ENCODE measurements at places on chromosomes 13 and 19.

DNA sequence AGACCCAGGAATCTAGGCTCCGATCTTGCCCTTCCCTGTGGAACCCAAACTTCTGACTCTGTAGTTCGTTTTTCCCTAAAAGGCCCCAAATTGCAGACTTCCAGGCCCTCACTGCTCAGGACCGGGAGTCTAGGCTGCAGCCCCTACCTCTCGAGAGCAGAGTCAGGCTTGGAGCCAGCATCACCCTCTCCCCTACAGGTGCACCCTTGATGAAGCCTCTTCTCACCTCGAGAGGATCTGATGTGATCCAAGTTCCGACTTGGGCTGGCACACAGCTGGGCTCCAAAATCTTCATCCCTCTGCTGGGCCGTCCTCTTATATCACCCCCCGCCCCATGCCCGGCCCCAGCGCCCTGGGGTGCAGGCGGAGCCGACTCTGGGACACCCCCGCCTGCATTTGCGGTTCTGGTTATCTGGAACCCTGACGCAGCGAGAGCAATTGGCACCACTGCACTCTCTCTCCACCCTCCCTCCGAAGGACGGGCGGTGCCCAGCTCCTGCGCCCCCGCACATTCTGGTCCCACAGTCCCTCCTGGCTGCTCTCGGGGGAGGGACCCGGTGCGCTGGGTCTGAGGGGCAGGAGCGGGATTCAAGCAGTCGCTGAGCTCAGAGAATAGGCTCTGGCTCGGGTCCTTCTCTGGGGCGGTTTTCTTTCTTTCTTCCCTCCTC is at the start of gene KLK7:
KLK7 (minus strand) TSS at position 293 of the 668 bp plus-strand sequence. CDS start 1,518 bp downstream, outside the sequence.
- no peak for DNase-seq

DNA sequence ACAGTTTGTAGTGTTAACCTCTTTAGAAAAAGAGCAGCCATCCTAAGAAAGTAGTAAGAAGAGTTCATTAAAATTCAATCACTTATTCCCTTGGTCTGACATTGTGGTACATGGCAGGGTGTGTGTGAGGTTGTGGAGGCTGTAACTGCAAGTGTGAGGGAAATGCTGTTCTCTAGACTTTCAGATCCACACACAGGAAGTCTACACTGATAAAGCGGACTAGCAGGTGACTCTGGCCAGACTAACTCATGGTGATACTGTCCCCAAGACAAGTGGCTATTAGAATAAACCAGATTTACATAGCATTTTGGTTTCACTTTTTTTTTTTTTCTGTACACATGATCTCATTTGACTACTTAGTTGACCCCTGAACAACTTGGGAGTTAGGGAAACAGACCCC is 10.0 kb downstream of the MTIF3 start:
- no peak for DNase-seq

DNA sequence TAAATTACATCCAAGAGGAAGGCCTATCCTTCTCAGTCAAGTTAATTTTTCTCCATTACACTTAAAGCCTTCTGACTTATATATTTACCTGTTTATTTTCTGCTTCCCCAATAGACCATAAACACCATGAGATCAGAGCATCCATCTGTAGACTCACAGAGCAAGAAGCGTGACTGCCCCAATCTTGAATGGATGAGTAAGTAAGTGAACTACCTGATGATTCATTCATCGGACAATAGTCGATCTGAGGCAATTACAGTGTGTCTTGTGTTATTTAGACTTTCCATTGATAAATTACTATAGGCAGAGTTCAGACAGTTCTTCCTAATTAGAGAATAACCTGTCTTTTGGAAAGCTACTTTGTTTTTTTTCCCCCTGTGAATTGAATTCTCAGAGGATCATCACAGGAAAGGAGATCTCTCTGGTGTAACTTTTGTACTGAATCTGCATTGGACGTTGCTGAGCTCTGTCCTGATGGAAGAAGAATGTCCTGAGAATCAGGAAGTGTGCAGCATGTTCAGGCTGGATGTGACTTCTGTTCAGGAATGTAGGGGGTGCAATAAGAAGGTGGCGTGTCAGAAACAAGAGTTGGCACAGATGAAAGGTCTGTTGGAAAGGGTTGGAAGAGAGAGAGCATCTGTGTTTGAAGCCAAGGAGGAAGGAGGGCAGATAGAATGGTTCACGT is 367.0 kb downstream of the NALCN start:
- DNase-seq, result no peak

DNA sequence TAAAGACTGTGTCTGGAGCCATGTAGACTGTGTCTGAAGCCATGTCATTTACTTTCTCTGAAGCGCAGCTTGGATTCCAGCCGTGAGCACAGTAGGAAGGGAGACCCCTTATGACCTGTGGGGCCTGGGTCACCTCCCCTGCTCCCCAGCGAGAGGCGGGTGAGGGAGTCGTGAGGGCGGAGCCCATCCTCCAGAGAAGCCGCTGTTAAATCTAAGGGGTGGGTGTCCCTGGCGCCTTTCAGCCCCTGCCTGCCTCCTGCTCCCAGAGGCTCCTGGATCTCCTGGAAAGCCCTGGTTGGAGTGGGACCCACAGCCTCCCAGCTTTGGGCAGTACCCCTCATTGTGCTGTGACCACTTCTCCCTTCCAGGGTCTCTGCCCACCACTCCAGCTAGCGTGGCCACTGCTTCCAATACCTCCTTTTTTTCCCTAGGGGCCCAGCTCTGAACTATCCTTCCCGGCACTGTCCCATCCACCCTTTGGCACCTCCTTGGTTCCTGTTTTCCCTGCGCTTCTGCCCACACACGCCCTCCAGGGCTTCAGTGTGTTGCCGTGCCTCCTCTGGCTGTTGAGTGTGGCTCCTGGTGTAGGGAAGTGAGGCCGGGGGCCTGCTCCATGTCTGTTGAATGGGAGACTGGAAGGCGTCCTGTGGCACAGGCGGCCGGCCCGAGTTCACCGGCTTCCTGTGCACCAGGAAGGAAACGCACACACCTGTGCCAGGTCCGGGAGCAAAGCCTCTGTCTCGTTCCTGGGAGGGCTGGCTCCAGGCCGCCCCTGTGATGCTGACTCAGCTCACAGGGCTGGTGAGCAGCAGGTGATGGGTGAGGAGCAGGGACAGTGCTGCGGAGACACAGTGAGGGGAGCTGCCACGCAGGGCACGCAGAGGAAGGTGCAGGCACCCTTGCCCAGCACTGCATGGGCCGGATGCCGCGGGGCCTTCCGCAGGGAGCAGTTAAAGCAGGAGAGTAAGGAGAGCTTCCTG is 29.4 kb downstream of the ATP4B start:
- DNase-seq, result no peak

DNA sequence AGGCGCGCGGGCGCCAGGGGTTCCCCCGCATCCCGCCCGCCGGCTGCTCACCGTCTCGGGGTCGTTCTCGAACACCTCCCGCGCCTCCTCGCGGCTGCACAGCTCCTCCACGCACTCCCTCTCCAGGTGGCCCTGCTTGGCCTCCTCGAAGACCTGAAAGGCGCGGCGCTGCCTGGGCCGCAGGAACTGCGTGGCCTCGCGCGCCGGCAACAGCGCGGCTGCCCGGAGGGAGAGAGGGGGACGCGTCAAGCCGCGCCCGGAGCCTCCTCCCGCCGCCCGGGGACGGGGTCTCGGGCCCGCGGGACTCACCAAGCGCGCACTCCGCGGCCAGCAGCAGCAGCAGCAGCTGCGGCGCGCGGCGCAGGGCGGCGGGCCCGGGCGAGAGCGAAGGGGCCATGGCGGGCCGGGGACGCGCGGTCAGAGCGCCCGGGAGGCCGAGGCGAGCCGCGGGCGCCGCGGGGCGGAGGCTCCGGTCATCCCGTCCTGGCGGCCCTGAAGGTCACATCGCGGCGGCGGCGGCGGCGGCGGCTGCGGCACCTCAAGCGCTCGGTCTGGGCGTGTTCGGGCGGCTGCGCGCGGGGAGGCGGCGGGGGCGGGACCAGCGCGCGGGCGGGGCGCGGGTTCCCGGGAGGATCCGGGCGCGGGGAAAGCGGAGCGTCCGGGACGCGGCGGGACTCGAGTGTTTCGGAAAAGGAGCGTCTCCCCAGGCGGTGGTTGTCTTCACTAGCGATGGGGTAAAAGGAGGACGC is at the start of gene GAS6:
GAS6 (minus strand) TSS at position 553 of the 749 bp plus-strand sequence; CDS start at position 397, 156 bp downstream.
- no peak for DNase-seq

- no peak for DNase-seq
These were observed 1591.3 kb downstream of the EFNB2 start for GRCh38 chr13:104944176-104944575.

DNA sequence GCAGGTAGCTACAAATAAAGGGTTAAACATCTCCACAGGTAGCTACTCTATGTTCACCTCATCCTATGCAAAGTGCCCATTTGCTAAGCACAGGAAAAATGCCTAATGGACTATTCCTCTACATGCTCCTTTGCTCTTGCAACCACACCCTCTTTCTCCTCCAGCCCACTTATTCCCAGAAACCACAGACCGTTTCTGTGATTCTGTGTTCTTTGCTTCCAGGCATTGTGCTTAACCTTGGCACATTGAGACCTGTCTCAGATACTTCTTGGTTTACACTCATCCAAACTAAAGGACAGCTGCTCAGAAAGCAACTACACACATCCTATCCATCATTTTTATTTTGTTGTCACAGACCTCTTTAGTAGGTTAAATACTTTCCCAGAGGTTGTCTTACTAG is 785.0 kb upstream of the MIR17HG start:
- no peak for DNase-seq

DNA sequence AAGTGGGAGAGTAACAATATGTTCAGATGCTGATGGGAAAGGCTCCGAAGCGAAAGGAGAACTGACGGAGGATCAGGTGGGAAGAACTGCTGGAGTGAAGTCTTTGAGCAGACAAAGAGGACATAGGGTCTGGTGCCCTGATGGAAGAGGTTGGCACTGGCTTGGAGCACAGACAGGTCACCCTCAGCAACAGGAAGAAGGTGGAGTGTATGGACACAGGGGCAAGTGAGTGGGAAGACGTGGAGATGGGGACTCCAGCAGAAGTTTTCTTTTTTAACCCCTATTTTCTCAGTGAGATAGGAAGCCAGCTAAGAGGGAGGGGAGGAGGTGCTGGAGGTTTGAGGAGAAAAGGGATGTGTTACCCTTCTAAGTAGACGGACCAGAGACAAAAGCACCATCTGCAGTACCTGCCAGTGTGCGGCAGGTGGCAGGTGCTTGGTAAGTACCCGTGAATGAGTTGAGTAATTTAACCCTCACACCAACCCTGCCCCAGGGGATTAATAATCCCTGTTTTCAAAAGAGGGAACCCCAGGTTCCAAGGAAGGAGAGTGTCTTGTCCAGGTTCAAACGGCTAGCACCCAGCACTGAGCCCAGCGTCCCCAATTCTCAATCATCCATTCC is 11.2 kb downstream of the HAS1 start:
- no peak for DNase-seq

DNA sequence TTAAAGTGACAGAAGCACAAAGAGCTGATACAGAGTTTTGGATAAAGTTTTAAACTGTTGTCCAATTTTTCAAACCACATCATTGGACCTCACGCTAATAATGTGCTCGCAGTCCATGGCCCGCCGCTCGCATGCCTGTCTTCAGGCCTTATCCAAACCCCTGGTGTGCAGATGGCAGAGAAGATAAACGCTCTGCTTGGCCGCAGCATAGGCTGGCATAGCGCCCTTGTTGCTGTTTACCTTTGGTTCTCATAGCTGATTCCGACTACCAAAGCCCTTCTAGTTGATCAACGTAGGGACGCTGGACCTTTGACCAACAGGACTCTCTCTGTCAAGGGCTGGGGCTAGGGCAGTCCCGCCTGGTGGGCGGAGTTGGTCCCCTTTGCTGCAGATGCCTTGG is 23.5 kb upstream of the QTRT1 start:
- no peak for DNase-seq

GRCh38 chr19:41755328-41755913 is at the start of gene CEACAM6:
TSS of gene CEACAM6 (plus strand) at chr19:41755530. CDS start at chr19:41755639, 109 bp downstream.
- no peak for DNase-seq

- DNase-seq, result no peak
These were observed 27.8 kb upstream of the CASP14 start for GRCh38 chr19:15021286-15022007.

- no peak for DNase-seq
These were observed 79.6 kb upstream of the OLFM4 start for GRCh38 chr13:52949044-52949443.

DNA sequence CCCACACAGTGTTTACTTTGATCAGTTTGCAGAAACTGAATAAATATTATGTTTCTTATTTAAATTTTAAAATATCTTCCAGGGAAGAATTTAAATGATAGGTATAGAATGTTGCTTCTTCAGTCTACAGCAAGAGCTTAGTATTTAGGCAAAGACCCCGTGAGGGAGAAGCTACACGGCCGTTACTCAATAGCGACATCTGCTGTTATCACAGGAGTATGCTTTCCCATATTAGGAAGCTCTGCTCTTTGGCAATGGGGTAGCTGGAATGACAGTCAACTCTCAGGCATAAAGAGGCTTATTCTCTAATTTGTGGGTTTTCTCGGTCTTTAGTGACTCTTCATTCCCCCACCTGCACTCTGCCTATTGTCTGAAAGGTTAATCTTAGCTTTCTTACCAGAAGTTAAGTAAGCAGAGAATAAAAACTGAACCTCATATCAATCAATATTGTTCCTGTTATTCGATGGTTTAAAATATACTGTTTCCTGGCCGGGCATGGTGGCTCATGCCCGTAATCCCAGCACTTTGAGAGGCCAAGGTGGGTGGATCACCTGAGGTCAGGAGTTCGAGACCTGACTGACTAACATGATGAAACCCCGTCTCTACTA is 13.2 kb upstream of the LHFPL6 start:
- DNase-seq, result no peak

- no peak for DNase-seq
These were observed 187.8 kb downstream of the LHFPL6 start for GRCh38 chr13:39415008-39415802.

DNA sequence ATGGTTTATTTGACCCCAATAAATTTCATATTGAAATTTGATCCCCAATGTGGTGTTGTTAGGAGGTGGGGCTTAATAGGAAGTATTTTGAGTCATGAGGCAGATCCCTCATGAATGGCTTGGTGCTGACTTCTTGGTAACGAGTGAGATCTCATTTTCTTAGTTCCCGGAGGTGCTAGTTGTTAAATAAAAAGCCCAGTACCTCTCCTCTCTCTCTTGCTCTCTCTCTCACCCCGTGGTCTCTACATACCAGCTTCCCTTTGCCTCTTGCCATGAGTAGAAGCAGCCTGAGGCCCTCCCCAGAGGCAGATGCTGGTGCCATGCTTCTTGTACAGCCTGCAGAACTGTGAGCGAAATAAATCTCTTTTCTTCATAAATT is 39.4 kb upstream of the KATNAL1 start:
- DNase-seq, result no peak

- DNase-seq, result no peak
These were observed 17.9 kb downstream of the ZNF700 start for GRCh38 chr19:11942843-11943108.

- no peak for DNase-seq
These were observed 108.5 kb upstream of the TDRD3 start for GRCh38 chr13:60288569-60288968.

GRCh38 chr13:33606692-33607091 is 211.3 kb upstream of the RFC3 start:
- DNase-seq, result no peak

All from stimulated activated CD8-positive, alpha-beta memory T cell treated with anti-CD3 and anti-CD28 coated beads, Interleukin-2, amount 100 ng/mL, for 1 hour (primary cell).